ENCODE measurements at places on chromosomes 7 and 10.

GRCh38 chr7:98223898-98224700 lies 12.9 kb downstream of the BHLHA15 start:
- no peak for DNase-seq

GRCh38 chr10:114613237-114613979 lies 44.7 kb downstream of the ABLIM1 start:
- DNase-seq = no peak

DNA sequence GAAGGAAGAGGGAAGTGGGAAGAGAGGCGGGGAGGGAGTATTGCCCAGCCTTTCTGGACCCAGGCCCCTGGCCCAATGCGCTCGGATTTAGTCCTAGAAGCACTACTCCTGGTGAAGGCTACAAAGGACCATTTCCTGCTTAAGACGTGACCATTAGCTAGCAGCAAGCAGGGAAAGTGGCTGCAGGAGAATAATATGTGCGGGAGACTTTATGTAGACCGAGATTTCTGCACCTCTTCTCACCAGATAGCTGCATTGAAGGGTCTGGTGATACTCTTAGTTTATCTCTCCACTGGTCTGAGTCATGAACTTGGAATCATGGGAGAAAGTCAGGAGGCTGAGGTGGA lies 3.1 kb downstream of the VAX1 start:
- no peak for DNase-seq

GRCh38 chr7:112135815-112136214 lies 70.4 kb downstream of the DOCK4 start:
- DNase-seq = no peak

GRCh38 chr7:115722302-115722977 lies 308.1 kb downstream of the TFEC start:
- no peak for DNase-seq

DNA sequence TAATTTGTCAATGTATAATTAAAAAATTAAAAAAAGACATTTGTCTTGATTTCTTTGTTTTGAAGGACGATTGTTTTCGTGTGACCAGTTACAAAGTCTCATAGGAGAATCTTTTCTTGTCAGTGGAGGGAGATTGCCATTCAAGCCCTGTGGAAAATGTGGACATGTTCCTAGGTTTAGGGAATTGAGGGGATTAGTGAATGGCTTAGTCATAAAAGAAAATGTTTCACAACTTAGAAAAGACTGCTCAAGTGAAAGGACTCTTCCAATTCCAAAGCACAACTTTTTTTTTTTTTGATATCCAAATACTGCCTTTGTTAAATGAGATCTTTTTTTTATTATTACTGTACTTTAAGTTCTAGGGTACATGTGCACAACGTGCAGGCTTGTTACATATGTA lies 140.7 kb upstream of the HABP2 start:
- no peak for DNase-seq

- DNase-seq = no peak
Observed at GRCh38 chr7:107158028-107158427, 10.8 kb upstream of the HBP1 start.

GRCh38 chr10:117668327-117669008 lies 125.9 kb downstream of the EMX2 start:
- no peak for DNase-seq

DNA sequence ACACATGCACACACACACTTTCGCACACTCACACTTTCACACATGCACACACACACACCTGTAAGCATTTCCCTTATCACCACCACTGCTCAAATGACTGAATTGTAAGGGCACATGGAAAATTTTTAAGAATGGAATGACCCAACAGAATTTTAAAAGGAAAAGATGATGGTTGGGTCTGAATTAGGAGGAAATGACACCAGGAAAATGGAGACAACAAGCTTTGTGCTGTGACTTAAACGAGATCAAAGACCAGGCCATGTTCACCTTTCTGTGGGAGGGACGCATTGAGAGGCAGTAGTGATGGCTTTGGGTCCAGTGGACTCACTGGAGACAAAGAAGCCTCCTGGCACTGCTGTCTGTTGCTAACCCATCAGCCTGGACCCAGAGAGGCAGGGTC lies 16.7 kb upstream of the C10orf71 start:
- no peak for DNase-seq

DNA sequence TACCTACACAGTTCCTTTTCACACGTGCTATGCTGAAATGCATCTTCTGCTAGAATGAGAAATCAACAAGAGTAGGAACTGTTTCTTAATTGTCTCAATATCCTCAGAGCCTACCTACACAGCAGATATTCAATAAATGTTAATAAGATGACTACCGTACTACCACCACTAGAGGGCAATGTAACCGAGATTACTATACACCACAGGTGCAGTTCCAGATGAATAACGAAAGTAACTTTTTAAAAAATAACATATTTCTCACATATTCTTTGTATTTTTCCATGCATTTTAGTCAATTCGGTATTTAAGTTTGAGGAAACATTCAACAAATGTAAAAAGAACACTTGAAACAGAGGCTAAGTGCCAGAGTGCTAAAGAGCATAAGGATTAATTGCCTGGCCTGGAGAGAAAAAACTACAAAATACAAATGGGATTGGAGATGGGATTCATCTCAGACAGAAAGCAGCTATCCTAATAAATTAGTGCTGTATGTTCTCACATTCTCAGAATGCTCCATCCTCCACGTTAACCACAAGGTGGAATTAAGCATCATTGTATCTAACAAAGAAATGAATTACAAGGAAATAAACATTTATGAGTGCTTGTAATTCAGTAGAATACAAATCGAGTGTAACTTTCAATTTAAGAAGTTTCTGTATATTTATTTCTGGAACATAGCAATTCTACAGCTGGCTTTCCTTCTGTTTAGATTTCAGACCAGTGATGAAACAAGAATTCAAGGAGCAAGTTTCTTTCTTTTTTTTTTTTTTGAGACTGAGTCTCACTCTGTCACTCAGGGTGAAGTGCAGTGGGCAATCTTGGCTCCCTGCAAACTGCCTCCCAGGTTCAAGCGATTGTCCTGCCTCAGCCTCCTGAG lies 20.3 kb upstream of the HECTD2 start:
- peak; percentile 9 for DNase-seq

DNA sequence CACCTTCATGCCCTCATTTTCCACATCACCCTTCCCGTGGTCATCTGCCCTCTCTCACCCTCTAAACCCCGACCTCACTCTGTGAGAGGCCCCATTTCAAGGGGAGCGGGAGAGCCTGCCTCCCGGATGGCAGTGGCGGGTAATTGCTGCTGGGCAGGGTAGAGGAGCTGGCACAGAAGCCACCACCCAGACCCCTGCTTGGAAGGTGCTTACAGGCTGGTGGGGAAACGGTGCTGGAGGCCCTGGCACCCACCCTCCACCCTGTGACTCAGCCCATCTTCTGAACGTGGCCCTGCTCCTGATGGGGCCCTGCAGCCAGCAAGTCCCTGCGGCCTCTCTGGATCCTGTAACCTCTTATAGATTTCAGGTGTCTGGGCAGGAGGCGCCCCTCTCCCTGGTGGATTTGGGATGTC lies 10.6 kb upstream of the PWWP2B start:
- no peak for DNase-seq

DNA sequence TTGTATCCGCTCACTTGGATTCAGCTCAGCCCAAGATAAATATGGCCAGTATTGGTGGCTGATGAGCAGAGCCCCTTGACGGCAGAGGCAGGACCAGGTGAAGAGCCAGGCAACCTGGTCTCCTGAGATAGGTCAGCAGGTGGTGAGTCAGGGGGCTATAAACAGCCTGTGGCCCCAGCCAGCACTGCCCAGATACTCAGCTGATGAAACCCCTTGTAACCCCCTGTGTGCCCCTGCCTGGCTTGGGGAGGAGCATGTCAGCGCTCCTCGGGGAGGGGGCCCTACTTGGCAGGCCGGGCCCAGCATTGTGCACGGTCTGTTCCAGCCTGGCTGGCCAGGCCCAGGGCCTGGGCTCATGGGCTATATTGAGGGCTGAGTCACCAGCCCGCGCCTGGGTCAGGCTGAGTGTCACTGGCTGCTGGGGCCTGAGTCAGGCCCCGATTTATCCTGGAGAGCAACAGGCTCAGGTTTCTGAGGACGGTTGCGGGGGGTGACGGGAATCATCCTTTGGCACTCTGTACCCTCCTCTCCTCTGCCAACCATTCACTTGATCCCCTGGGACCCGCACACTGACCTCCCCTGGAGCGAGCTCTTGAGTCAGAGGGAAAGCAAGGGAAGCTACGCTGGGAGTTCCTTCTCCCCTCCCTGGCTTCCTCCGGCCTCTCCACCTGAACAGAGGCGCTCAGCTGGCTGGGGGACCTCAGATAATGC lies 2.8 kb upstream of the FLNC start:
- peak; percentile 65 for DNase-seq

DNA sequence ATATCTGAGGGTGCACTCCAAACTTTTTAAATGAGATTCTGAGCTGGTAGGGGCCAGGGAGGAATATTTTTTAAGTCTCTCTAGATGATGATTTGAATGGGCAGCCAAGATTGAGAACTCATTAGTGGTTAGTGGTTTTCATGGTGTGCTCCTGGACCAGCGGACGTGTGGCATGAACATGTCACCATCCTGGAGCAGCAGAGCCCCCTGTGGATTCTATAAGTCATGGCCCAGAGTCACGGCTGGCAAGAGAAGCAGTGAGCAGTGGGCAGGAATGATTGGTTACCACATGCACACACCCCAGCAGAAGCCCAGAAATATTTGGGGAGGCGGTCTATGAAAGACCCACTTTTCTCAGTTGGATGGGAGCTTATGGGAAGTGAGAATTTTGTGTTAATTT lies 21.2 kb upstream of the UCN3 start:
- no peak for DNase-seq

GRCh38 chr7:103766660-103767059 lies 222.8 kb downstream of the RELN start:
- DNase-seq = no peak

- DNase-seq = no peak
Observed at GRCh38 chr7:8531991-8532515, 98.6 kb downstream of the NXPH1 start.

GRCh38 chr10:11475831-11476434 lies 135.5 kb downstream of the USP6NL start:
- no peak for DNase-seq

- DNase-seq = peak; percentile 47
Observed at GRCh38 chr7:46990761-46991160, 591.1 kb downstream of the TNS3 start.

DNA sequence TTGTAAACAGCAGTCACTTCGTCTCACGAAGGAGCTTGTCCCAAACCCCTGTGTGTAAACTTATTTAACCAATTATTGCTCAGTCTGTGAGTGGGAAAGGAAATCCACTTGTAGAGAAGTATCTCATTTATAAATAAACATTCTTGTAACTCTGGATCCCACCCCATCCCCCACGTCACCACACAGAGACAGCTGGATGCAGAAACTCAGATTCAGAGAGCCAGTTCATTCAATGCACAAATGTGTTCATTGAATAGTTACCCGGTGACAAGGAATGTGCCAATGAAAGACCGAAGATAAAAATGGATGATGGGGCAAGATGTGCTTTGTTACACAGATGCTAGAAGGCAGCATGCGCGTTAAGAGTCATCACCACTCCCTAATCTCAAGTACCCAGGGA lies 8.3 kb upstream of the OCM start:
- DNase-seq = no peak

DNA sequence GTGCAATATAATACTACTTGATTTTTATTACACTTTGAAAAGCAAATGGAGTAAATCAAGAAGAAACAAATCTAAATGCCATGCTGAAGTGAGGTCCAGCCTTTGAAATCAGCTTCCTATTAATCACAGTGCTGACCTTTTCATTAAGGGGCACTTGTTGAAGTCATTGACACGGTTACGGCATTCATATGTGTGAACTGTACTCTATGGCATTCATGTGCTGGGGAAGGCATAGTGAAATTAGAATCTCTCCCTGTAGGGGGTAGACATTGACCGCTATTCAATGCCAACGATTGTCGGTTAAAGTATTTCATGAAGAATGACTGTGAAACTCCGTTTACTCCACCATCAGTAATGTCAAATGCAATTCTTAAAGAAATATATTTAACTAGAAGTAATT lies 296.1 kb upstream of the SEMA3A start:
- DNase-seq = peak; percentile 69

GRCh38 chr10:49817845-49818244 lies 55.7 kb upstream of the OGDHL start:
- no peak for DNase-seq

- DNase-seq = no peak
Observed at GRCh38 chr7:40836218-40836617, 701.4 kb downstream of the SUGCT start.

GRCh38 chr10:88886557-88886956 lies 6.5 kb downstream of the STAMBPL1 start:
- no peak for DNase-seq

DNA sequence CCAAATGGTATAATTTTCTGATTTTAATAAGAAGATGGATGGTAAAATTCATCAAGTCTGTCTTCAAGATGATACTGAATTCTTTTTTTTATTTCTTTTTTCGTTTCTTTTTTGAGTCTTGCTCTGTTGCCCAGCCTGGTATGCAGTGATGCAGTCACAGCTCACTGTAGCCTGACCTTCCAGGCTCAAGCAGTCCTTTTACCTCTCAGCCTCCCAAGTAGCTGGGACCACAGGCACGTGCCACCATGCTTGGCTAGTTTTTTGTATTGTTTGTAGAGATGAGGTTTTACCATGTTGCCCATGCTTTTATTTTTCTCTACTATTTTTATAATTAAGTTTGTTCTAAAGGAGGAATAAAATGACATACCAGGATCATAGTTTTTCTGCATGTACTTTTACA lies 52.1 kb upstream of the HELLS start:
- DNase-seq = no peak

GRCh38 chr10:102135956-102136526 lies 3.2 kb downstream of the PPRC1 start:
- DNase-seq = no peak

DNA sequence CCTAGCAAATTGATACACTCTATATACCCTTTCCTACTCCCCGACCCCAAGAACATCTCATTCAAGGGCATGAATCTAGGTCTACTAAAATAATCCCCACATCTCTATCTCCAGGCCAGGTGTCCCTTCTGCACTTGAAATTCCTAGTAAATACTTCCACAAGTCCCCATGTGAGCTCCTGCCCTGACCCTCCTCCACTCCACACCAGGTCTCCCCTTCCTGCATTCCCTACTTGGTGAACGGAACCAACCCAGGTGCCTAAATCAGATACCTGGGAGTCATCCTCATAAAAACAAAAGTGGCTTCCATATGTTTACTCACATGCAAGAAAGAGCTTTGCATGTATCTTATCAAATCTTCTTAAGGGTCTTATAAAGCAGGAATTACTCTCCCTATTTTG lies 69.2 kb downstream of the COA1 start:
- no peak for DNase-seq
